ENCODE measurements at places on chromosomes 4 and X.

DNA sequence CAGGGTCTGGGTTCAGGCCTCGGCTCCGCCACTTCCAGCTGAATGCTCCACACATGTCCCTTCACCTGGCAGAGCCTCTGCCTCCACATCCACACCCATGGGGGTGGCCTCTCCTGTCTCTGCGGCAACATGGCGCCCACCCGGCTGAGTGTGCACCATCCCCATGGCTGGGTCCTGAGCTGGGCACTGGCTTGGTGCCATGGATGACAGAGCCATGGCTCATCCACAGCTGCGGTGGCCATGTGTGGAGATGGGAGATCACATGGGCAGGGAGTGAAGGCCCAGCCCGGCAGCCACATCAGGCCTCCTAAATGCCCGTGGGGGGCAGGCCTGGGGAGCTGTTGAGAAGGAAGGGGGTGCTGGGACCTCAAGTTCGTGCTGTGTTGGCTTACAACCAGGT, 213.7 kb downstream of the AFAP1 start:
- no peak for DNase-seq

DNA sequence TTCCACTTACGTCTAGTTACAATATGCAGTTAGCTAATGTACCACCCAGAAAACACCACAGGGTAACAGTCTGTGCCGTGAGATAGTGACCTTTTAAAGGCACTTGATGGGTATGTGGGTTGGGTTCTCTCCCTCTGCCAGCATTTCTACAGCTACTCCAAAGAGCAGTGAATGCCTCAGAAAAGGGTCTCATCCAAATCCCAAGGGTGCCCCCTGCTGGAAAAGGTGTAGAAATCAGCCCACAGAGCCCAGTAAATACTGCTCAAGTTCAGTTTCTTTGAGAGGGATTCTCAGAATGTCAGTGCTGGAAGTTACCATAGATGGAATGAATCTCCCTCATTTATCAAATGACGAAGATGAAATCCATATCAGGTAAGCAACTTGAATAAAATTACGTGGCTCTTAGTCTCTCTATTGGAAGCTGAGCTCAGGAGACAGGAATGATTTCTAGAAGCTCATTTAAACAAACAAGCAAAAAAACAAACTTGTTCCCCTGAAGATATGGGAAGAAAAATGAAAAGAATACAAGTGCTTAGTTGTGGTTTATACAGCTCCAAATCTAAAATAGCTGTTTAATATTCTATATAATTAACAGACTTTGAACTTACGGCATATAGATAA, 9.5 kb downstream of the RNF175 start:
- no peak for DNase-seq

DNA sequence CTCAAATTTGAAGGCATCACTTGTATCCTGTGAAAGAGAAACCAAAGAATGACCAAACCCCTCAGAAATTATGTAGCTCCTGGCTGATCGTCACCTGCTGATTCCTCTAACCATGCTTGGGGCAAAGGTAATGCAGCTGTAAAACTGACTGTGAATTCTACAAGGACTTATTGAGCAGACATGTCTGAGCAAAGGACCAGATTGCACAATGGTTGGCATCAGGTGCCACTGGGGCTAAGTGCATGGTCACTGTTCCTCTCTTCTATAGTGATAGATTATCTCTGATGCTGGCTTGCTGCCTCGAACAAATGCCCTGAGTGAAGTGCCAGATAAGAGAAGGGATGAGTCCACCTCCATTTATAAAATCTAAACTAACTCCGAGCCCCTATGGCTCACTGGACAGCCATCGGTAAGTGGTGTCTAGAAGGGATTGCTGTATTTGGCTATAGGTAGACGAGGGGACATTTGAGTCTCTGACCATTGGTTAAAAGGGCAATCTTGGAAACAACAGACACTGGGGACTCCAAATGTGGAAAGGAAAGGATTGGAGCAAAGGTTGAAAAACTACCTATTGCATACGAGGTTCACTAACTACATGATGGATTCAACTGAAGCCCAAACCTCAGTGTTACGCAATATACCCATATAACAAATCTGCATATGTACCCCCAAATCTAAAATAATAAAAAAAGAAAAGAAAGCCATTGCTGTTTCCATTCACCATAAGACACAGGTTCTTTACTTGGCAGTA, 110.7 kb upstream of the IGSF1 start:
- no peak for DNase-seq

GRCh38 chr4:156391325-156391653, 437.6 kb upstream of the CTSO start:
- no peak for DNase-seq

GRCh38 chrX:42128020-42128419, 204.7 kb upstream of the CASK start:
- DNase-seq: no peak

GRCh38 chrX:133994576-133994975, 9.2 kb upstream of the GPC3 start:
- DNase-seq: no peak

DNA sequence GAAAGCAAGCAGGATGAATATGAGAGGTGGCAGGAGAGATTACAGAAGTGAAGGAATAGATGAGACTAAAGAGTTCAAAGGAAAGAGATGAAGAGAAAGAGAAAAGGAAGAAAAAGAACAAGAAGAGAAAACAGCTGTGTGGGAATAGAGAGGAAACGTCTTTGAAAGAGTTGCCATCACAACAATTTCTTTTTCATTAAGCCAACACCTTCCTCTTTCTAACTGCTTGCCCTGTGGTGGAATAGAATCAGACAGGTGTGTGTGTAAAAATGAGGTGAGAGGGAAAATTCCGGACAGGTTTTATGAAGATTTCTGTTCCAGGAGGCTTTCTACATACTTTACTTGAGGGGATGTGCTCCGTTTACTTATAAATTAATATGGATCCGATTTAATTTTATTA, 28.8 kb downstream of the DTHD1 start:
- no peak for DNase-seq

DNA sequence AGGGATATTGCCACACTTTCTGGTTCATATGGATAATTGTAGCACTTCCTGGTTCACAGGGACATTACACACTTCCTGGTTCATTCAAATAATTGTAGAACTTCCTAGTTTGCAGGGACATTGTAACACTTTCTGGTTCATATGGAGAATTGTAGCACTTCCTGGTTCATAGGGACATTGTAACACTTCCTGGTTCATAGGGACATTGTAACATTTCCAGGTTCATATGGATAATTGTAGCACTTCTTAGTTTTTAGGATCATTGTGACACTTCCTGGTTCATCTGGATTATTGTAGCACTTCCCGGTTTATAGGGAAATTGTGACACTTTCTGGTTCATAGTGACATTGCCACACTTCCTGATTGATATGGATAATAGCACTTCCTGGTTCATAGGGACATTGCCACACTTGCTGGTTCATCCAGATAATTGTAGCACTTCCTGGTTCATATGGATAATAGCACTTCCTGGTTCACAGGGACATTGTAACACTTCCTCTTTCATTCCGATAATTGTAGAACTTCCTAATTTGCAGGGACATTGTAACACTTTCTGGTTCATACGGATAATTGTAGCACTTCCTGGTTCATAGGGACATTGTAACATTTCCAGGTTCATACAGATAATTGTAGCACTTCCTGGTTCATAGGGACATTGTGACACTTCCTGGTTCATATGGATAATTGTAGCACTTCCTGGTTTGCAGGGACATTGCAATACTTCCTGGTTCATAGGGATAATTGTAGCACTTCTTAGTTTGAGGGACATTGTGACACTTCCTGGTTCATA, 59.2 kb upstream of the CD99 start:
- no peak for DNase-seq

- DNase-seq: no peak
These were observed 33.1 kb downstream of the PDK3 start for GRCh38 chrX:24498181-24498580.

DNA sequence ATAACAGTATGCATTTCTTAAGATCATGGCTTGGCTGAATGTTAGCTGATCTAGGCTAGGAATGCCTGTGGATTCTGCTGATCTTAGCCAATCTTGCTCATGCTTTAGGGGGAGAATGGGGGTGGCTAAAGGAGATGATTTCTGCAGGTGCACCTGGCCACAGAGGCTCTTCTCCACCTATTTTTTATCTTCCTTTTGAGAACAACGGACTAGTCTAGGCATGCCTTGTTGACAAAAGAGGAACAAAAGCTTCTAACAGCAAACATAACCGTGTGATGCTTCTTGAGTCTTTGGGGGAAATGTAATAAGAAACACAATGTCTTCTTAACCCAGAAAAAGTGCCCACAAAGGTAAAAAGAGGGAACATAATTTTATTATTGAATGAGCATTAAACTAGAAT, 743.5 kb downstream of the ARAP2 start:
- no peak for DNase-seq

All from NCI-H1417 treated with DMSO at 0.1 percent for 48 hours (cell line).